ENCODE measurements at places on chromosomes 7 and 10.

DNA sequence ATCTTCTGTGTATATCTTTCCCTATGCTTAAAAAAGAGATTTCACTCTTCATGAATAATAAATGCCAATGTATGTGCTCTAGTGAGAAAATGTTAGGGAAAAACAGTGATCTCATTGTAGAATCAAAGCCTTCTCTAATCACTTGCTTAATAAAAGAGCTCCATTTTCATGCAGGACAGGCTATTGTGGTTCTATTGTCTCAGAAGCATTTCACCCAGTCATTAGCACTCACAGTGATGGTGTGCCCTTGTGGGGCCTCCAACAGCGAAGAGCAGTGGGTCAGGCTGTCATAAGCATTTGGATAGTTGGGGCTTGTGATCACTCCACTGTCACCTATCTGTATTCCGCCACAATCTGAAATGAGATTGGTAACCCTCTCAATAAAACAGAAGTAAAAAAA, 83.9 kb upstream of the RSU1 start:
- no peaks in the 10 kb centered on the region for H3K36me3 ChIP-seq
- H3K4me1 ChIP-seq, result no peaks in the 10 kb centered on the region
- H3K27ac ChIP-seq, result no peak overlapping the region

- peaks cover 5% of the 10 kb centered on the region for H3K4me1 ChIP-seq
- H3K27me3 ChIP-seq, result no peaks in the 10 kb centered on the region
- H3K36me3 ChIP-seq, result no peaks in the 10 kb centered on the region
- H3K4me3 ChIP-seq, result no peak within 1 kb of the TSS
Observed at GRCh38 chr7:142939226-142939910, at the start of gene LLCFC1. Gene LLCFC1 (plus strand): TSS chr7:142939484. CDS start chr7:142939622, 138 bp downstream.

GRCh38 chr7:22387583-22387982, 30.6 kb upstream of the RAPGEF5 start:
- H3K4me3 ChIP-seq, result no peak overlapping the region
- no peak overlapping the region for H3K27ac ChIP-seq
- no peaks in the 10 kb centered on the region for H3K4me1 ChIP-seq
- no peak for DNase-seq
- no peaks in the 10 kb centered on the region for H3K36me3 ChIP-seq

DNA sequence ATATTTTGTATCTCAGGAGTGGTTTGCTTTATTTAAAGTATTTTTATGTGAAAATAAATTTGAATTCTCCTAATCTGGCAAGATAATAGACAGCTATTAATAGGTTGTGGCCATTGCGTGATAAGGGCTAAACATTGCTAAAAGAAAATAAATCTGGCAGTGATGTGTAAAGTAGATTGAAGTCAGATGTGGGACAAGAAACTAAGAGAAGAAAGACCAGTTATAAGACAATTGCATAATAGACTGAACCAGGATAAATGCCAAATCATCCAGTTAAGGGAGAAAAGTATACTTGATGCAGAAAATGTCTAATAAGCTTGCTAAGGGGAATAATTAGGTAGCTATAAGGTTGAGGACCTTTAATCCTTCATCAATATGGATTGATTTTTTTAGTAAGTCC, 197.5 kb upstream of the CSTF2T start:
- H3K27me3 ChIP-seq, result no peaks in the 10 kb centered on the region
- H3K27ac ChIP-seq, result no peak overlapping the region
- peaks cover 12% of the 10 kb centered on the region for H3K4me1 ChIP-seq
- no peaks in the 10 kb centered on the region for H3K36me3 ChIP-seq
- no peak for DNase-seq

- H3K4me1 ChIP-seq, result no peaks in the 10 kb centered on the region
- H3K27me3 ChIP-seq, result no peaks in the 10 kb centered on the region
- no peak overlapping the region for H3K4me3 ChIP-seq
- no peak overlapping the region for H3K27ac ChIP-seq
- no peaks in the 10 kb centered on the region for H3K36me3 ChIP-seq
Observed at GRCh38 chr7:41107330-41107937, 595.5 kb downstream of the INHBA start.
